Cerebellum (tissue), 4 donors: ENCODE measurements at places on chromosomes 4 and X.

GRCh38 chr4:139912445-139912844 is 241.5 kb downstream of the MAML3 start:
- no peak for DNase-seq

DNA sequence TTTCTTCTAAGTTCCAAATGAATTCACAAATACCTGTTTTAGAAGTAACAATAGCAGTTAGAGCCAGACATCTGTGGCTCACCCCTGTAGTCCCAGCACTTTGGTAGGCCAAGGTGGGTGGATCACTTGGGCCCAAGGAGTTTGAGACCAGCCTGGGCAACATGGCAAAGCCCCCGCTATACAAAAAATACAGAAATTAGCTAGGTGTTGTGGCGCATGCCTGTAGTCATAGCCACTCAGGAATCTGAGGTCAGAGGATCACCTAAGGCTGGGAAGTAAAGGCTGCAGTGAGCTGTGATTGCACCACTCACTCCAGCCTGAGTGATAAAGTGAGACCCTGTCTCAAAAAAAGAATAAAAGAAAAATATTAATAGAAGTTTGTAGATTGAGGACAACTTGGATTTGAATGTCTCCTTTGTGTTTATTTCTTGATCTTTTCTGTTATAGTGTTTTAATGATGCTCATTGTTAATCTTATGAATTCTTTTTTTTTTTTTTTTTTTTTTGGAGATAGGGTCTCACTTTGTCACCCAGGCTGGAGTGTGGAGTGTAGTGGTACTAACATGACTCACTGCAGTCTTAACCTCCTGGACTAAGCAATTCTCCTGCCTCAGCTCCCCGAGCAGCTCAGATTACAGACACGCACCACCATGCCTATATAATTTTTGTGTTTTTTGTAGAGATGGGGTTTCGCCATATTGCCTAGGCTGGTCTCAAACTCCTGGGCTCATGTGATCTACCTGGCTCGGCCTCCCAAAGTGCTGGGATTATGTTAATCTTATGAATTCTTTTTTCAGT is 30.7 kb upstream of the RAPGEF2 start:
- DNase-seq = no peak

DNA sequence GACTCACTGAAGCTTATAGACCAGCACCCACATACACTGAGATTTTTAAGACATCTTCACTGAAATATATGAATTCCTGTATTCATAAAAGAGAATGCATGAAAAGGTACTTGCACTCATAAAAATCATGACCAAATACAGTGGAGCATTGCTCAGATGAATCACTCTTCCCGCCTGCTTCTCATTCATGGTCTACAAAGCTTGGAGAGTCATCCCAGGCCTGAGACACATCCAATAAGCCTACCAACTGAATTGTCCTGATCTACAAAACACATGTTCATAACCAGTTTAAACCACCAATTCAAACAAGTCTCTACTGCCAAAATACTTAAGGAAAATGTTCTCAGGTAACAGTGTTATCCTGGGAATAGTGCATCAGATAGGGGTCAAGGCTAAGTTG is 38.1 kb downstream of the PROM1 start:
- DNase-seq = no peak

DNA sequence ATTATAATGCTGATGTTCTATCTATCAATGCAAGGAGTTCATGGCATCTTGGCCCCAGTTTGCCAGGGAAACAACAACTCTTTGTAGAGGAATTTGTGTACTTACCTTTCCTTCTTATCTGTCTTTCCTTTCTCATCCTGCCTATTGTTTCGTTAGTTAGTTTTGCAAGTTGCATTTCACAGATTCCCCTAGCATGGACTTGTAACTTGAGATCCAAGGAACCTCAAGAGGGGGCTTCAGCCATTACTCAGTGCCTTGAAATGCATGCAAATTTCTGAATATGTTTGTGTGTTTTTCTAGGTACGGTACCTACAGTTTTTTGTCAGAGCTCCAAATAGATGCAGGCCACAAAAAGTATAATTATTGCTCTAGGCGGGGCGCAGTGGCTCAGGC is 203.6 kb downstream of the LDB2 start:
- no peak for DNase-seq

GRCh38 chr4:7661066-7661748 is 226.5 kb upstream of the PSAPL1 start:
- DNase-seq = no peak

DNA sequence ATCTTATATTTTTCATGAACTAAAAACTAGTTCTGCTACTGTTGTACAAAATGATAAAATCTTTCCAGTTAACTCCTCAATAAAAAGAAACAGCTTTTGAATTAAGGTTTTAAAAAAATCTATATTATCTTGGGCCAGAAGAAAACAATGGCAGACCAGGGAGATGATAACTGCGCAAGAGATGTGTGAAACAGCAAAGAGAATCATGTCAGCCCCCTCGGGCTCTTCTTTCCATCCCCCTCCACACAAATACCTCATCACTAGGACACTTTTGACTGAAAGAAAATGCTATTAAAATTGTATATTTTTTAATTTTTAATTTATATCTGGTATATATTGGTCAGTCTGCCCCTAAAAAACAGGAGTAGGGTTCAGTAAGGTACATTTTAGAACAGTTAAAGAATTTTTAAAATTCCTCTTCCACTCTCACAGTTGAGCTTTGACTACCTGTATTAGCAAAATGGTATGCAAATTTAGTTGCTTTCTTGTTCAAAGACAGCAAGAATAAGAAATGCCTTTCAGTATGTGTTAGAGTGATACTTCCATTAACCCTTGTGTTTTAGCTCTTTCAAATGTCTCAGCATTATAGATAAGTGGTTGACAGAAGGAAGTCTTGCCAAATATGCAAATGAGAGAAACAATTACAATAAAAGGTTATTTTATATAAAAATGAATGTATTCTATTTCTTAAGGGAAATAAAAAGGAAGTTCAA is 36.4 kb upstream of the LCORL start:
- no peak for DNase-seq

GRCh38 chrX:17977696-17978095 is 116.6 kb upstream of the RAI2 start:
- DNase-seq = no peak

- DNase-seq = no peak
These were observed 34.8 kb upstream of the SPANXD start for GRCh38 chrX:141733371-141733770.

GRCh38 chrX:41667631-41668030 is 21.1 kb upstream of the GPR34 start:
- DNase-seq = no peak

GRCh38 chr4:155818639-155819038 is 47.4 kb downstream of the ASIC5 start:
- DNase-seq = no peak

DNA sequence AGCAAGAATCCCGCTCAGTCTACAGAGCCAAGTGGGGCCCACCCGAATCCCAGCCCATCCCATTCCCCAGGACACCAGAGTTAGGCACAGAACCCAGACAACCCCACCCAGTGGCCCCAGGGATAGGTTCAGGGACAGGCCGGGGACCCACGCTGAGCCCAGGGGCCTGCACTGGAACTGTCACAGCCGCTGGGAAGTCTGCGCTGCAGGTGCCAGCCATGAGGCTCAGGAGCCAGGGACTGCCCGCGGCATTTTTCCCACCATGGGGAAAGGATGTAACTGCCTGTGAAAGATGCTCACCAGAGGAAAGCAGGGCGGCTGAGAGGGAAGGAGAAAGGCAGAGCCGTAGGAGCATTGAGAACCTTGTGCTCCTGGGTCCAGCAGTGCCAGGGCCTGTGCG is 12.0 kb downstream of the EVC2 start:
- DNase-seq = no peak

DNA sequence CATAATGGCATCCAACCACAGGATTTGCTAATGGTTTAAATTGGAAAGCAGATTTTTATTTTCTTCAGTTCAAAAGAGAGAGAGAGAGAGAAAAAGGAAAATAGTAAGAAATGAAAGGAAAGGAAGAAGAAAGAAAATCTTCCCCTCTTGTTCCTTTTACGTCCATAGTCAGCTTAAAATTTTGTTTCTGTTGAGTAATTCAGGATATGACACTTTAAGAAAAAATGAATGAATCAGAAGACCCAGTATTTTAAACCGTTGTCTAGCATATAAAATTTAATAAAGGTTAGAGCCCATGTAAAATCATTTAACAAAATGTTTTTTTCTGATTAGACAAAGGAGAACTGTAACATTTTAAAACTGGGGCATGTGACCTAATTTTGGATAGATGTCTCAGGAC is 391.8 kb upstream of the EPHA5 start:
- no peak for DNase-seq

GRCh38 chr4:7569810-7570783 is 135.4 kb upstream of the PSAPL1 start:
- no peak for DNase-seq

- no peak for DNase-seq
These were observed 107.5 kb upstream of the RPL34 start for GRCh38 chr4:108512615-108513505.

DNA sequence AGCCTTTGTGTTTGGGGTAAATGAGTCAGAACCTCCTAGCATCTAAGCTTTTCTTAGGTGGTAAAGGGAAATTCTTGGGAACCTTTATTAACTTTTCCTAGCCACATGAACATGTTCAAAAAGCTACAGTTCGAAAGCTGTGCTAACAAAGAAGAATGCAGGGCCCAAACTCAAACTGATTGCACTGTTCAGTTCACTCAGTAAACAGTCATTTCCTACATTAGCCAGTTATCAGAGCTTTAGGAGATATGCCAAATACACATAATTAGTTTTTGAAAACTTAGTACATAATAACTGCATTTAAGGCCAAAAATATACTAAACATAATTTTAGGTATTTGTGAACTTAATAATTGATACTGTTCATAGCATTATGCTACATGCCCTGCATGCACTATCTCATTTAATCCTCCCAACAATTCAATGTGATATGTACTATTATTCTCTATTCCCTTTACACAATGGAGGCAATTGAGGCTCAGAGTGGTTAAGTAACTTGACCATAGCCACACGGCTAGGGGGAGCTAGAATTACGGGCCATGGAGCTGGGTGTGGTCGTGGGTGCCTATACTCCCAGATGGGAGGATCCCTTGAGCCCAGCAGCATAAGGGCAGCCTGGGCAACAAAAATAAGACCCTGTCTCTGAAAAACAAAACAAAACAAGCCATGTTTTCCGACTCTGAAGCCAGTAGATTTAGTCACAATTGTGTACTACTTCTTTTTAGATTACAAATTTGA is 43.9 kb upstream of the PDGFRA start:
- no peak for DNase-seq

- DNase-seq = no peak
These were observed 77.4 kb downstream of the HPRT1 start for GRCh38 chrX:134537179-134537955.

DNA sequence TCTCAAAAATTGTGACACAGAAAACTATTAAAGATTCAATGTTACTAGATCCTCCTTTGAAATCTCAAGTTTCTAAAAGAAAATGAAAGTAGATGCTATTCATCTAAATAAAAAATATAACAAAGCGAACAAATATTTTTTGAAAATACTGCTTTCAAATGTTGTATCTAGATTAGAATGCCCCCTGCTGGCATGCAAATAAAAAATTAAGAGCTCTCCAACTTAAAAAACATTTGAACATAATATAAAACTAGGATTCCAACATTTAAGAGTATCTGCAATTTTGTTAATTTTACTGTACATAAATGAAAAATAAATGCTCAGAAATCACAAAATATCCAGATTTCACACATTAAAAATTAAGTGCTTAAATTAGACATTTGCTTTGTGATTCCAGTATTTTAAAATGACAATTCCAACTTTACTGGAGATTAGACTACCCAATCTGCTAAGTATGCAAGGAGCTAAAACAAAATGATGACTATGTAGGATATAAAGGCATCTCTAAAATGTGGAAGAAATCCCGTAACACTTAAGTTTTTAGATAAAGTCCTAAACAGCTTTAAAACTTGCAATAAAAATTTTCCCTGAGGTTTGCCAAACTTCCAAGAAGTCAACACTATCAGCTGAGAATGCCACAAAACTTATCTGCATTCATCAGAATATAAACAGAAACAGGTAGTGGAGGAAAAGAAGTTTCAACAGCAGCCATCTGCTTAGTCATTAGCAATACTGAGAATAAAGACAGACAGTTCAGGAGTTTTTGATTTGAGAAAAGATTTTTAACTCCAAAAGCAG is 32.7 kb downstream of the DHX15 start:
- no peak for DNase-seq

GRCh38 chr4:119755599-119755998 is 127.0 kb upstream of the PDE5A start:
- DNase-seq = no peak

GRCh38 chr4:29002151-29002550 is 1718.0 kb upstream of the PCDH7 start:
- no peak for DNase-seq

- DNase-seq = no peak
These were observed 145.4 kb upstream of the CPEB2 start for GRCh38 chr4:14856934-14857235.

- DNase-seq = no peak
These were observed 466.1 kb downstream of the ADGRL3 start for GRCh38 chr4:61666244-61666643.

DNA sequence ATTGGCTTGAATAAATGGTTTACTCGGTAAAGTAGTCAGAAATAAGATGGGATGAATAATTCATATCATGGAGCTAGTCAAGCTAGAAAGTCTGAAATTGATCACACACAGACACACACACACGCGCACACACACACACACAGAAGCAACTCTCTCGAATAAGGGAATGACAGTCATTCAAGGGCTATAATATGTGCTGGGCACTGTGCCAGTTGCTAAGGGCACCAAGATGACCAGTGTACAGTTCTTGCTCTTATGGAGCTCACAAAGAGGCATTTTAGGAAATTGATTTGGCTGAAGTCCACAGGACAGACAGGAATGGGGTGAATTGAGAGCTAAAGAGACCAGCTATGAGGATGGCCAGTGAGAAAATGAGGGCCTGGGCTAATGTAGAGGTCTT is 34.2 kb upstream of the SH3D19 start:
- no peak for DNase-seq

- no peak for DNase-seq
These were observed 219.6 kb upstream of the ANXA3 start for GRCh38 chr4:78331965-78332364.

DNA sequence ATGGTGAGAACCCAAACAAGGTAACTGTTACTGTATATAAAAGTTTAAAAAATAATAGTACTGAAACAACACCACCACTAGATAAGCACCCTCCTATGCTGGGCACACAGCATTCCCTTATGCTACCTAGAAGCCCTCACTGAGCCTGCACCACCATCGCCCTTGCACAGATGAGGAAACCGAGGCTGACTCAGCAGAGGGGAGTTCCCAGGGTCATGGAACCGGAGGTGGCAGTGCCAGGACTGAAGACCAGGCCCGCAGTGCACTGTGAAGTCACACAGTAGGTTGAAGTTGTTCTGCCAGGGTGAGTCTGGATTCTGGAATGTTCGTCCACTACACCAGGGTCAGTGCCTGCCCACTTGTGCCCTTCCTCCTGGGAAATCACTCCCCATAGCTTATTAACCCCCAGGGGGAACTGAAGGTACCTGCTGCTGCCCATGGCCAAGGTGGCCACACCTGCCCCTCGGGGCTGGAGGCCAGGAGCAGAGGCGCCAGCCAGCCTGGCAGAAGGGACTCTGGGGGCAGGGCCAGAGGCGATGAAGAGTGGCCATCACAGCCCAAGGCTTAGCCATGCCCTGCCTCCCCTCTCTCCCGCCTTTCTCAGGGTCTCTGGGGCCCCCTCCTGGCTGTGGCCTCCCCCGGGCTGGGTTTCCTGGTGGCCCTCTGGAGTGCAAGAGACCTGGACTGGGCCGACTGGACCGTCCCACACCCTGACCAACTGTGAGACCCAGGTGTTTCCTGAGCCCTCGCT is 15.1 kb upstream of the ABLIM2 start:
- no peak for DNase-seq

GRCh38 chr4:33512397-33512796 is 2731.9 kb downstream of the ARAP2 start:
- DNase-seq = no peak

- DNase-seq = no peak
These were observed 167.2 kb downstream of the SH3KBP1 start for GRCh38 chrX:19720236-19720635.
